ENCODE measurements at places on chromosomes 5 and 9.

DNA sequence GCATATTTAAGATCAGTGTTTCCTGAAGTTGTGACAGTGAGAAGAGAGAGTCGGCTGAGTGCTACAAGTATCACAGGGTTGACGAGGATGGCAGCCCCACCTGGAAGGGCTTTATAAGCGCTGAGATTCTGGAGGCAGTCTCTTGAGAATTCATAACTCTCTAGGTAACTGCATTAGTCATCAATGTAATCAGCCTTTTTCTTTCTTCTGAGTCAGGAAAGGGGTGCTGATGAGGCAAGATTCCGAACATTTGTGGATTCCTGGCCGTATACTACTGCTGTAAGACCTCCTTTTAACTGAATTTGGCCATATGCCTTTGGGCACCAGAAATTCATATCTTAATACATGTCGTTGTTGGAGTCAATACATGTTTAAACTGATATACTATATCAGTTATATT, 6.6 kb upstream of the RNF20 start:
- no peak for DNase-seq

DNA sequence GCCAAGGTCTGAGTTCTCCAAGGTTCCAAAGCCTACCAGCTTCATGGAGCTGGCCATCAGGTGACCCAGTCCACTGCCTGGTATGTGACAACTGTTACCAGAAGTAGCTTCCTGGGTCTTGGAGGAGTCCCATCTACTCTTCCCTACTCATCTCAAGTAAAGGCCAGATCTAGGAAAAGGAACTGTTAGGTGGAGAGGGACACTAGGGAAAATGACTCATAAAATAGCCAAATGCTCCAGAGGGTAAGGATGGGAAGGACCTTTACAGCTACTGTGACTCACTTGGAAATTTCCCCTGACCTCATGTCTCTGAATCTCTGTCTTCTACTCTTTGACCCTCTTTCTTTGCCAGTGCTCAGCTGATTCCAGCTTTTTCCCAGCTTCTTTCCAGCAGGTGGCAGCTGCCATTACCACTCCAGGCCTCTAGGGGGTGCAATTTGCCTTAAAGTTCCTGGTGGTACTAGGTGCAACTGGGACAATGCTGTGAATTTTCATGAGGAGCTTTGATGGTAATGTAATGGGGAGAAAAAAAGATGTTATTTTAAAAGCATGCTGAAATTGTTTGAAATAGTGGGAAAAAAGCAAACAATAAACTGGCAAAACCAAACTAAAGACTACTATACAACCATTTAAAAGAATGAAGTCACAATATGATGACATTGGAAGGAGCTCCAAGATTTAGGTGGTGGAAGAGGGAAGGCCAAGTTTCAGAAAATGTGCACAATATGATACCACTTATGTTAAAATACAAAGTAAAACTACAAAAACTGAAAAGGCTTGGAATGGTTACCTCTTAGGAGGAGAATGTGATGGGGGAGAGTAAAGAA, 27.1 kb upstream of the MYORG start:
- DNase-seq = peak; percentile 66

DNA sequence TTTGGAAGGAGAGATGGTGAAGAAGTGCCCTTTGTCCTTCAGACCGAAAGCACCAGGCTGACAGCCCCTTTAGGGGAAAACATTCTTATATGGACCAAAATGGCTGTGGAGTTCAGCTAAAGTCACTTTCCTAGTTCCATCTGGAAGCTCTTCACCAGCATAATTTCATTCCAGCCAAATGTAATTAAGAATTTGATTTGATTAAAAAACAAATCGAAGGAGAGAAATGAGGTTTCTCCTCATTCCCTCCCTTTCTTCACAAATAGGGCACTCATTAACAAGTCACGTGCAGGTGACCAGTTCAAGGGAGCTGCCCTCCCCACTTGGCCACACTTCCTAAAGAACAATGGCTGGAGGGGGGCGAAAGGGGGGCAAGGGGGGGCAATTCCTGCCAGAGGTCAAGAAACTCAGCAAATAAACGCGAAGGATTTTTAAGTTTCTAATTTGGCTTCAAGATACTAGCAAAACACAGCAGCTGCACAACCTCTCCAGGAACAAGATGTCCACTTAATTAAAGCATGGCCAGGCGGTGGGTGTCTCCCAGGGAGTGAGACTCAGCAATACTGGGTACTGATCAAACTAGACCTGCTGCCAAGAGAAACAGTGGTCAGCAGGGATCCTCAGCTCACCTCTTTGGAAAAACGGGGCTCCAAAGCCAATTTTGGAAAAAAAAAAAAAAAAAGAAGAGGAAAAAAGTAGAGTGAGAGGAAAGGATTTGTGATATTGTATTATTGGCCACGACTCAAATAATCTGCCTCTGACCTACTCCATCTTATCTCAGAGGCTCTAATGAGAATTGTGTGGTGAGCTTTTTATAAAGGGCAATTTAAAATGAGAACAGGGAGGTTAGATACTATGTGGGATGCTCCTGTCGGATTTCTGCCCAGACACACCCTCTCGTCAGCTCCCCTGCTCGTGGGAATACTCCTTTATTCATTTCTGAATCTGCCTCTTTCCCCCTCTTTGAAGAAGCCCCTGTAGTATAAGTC, 254.3 kb downstream of the ZSWIM6 start:
- DNase-seq = no peak

- DNase-seq = no peak
Measured at GRCh38 chr5:68055686-68056085, 159.9 kb upstream of the PIK3R1 start.

GRCh38 chr9:6944093-6944551, 186.3 kb downstream of the KDM4C start:
- no peak for DNase-seq

DNA sequence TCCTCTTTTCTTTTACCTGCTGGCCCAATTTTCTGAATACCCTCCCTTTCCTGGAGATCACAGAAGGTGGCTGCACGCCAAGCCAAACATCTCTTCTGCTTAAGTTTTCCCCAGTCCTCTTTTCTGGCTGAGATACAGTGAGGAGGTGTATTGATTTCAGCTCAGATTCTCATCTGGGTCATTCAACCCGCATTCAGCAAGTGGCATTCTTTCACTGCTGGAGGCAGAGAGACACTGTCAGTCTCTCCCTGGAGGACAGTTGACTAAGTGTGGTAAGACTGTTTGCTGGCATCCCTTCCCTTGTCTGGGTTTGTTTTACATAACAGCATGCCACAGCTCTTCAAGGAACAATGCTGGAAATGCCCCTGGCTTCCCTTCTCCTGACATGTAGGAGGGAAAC, 60.5 kb downstream of the GABRG2 start:
- no peak for DNase-seq

GRCh38 chr5:170225326-170226128, 7.3 kb upstream of the C5orf58 start:
- DNase-seq = peak; percentile 82

DNA sequence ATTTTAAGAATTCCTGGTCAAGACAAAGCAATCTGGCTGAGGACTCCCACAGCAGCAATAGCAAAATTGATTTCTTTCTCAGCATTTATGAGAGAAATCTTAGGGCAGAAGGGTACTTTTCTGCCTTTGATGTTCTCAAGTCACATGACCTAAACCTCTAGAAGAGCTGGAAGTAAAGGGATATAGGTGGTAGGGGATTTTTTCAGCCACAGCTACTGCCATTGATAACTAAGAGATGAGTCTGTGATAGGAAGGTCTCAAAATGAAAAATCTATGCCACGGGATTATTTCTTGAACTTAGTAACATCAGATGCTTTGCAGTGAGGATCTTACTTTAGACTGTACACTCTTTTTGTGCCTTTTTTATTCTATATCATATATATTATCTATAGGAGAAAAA, 35.6 kb downstream of the IL6ST start:
- DNase-seq = no peak

DNA sequence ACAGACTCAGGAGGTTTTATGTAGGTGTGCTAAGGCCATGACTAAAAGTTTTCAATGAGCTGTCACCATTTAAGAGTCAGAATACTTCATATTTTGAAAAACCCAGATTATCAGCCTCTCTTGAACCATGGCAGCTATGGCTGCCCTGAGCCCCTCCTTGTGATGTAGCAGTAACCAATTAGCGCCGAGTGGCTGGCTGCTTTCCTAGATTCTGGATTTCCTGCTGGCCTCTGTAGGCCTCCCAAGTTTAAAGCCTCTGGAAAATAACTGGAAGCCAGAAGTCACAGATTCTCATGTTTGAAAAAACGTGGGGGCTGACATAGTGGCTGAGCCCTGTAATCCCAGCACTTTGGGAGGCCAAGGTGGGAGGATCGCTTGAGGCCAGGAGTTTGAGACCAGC, 25.5 kb downstream of the DAB2IP start:
- no peak for DNase-seq

- DNase-seq = no peak
Measured at GRCh38 chr9:89814340-89815040, 209.7 kb downstream of the GADD45G start.

DNA sequence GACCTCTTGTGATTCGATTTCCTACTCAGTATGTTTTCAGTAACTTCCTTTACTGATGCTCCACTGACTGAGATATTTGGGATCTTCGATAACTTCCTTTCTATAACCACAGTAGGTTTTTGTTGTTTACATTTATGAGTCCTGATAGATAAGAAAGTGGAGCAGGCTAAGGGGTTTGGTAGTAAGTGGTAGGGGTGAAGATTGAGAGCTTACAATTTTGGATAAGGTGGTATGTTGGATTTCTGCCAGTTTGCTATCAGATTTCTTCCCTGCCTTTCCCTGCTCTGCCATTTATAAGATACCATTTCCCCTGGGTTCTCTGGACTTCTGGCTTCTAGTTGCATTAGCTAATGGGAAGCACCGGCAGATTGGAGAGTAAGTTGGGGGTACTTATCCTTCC, 7.9 kb upstream of the NDUFS4 start:
- DNase-seq = no peak

DNA sequence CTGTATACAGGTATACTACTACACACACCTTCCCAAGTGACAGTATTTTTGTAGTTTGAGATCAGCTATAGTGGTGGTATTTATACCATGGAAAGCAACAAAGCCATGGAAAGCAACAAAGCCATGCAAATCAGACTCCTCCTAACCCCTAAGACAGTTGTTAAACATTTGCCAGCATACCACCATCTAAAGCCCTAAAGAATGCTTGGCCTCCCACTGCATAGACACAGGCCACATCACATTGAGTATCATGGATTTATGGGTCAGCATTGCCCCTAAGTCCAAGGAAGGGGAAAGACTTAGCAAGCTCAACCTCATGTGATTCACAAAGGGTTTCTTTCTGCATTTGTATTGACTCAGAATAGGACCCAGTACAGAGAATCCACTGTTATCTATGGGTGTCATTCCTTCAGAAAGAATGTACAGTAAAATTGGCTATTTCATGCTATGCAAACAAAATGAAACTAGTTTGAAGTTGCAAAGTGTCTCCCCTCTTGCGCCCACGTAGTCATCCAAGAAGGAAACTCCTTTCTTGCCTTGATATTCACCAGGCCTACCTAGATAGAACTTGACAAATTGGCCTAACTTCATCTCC, 70.4 kb upstream of the IQGAP2 start:
- DNase-seq = no peak

GRCh38 chr9:14401911-14402310, 88.0 kb upstream of the NFIB start:
- no peak for DNase-seq

DNA sequence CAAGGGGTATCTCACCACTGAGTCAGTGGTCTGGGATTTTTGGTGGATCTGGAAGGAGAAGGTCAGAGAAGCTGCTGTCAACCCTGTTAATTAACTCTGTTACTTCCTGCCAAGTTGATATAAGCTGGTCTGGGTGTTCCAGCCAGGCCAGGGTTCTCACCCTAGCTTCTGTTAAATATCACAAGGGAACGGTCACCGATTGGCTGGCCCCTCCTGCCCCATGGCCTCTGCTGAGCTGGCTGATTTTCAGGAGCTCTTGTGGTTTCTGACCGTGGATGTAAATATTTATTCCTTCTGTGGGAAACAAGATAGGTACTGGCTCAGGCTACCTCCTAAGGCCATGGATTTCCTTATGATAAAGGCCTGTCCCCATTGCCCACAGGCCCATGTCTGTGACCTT, 1.0 kb downstream of the ADAMTS13 start:
- no peak for DNase-seq

GRCh38 chr9:79877943-79878602, 306.3 kb downstream of the TLE4 start:
- DNase-seq = no peak

GRCh38 chr5:127003798-127004495, 26.4 kb downstream of the MARCHF3 start:
- DNase-seq = no peak

- no peak for DNase-seq
Measured at GRCh38 chr5:138697720-138698360, 55.4 kb upstream of the CTNNA1 start.

DNA sequence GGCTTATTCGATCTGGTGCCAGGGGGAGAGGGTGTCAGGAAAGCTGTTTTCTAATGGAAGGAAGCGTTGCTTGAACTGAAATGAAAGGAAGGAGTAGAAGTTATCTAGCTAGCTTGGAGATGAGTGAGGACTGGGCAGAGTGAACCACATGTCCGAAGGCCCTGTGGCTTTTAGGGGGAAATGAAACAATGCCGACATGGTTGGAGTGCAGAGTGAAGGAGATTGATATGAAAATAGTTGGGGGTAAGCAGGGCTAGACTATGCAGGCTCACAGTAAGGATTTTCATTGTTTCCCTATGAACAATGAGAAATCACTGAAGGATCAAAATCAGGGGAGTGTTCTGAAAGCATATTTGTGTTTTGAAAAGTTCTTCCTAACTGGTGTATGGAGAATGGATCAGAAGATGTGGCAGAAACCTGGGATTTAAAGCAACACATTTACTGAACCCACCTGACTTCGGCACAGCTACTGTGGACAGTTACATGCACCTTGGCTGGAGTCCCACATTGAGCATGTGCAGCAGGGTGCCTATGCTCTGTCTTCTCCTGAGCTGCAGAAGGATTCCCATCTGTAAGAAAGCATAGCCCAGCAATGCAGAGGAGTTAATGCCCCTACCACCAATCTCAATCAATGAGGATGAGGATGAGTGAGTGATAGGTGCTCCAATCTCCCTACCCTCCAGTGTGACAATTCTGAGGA, 144.4 kb upstream of the TBCA start:
- no peak for DNase-seq

- DNase-seq = no peak
Measured at GRCh38 chr5:76801803-76802195, 17.0 kb upstream of the F2RL1 start.

DNA sequence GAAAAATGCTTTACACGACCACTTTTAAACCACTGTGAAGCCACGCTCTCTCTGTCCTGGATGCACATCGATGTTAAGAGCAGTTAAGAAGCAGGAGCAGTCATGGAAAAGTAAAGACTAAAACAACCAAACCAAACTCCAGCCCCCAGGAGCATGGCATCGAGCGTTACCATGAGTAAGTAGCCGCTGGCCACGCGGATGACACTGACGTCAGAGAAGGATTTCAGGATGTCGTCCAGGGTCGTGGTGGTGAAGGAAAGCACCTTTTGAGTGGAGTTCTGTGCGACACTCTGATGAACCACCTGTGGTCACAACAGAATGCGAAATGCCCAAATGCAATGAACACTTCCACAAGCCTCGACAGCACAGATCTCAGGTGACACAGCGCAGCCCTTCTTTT, 38.9 kb downstream of the PTCH1 start:
- no peak for DNase-seq

- peak; percentile 68 for DNase-seq
Measured at GRCh38 chr9:94030318-94031179, 53.7 kb upstream of the PTPDC1 start.
